ENCODE measurements at places on chromosomes 12 and 14.

- DNase-seq = no peak
Observed at GRCh38 chr12:113459981-113460380, 11.7 kb downstream of the LHX5 start.

DNA sequence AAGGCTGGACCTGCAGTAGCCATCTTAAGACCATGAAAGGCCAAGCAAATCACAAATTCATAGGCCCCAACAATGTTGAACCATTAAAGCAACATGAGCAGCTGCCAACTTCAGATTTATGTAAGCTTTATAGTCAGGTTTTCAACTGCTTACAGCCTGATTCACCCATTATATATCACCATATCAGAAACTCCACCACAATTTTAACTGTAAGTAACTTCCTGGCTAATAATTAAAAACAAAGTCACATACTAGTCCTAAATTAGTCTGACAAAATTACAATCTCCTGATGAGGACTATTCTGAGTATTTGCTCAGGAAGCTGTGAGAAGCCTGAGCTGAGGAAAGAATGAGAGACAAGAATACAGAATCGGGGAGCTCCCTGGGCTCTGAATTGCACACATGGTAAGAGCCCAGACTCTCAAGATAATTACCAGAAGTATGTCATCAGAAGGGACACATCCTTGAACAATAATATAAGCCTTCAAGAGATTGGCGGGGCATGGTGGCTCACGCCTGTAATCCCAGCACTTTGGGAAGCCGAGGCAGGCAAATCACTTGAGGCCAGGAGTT, 55.1 kb downstream of the NUMB start:
- no peak for DNase-seq

GRCh38 chr14:104366931-104367865, 212.4 kb upstream of the C14orf180 start:
- no peak for DNase-seq

DNA sequence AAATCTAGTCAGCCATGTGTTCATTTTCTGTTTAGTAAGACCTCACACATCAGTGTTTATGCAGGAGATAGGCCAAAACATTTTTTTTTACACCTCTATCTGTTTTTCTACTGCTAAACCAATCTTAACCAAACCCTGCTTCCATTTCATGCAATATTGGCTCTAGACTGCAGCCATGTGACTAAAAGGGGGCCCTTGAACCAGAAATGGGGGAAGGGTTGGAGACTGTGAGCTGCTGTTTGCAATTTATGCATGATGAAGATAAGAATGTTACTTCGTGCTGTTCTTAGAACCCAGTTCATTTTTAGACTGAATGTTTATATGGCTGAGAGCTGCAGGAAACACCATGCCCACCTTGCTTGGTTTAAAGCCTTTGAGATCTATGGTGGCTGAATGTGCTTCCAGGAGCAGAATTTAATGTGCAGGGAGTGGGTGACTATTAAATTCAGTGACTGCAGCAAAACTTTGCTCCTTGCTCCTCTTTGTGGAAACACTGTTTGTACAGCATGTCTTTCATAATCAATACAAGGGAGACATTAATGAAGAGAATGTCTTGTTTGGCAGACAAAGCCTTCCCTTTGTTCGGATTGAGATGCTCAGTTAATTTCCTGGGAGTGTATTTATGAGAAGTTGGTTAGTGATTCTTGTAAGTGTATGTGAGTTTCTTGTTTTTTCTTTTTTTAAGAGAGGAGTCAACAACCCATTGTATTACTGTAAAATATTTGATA, 53.6 kb downstream of the CHST11 start:
- no peak for DNase-seq

DNA sequence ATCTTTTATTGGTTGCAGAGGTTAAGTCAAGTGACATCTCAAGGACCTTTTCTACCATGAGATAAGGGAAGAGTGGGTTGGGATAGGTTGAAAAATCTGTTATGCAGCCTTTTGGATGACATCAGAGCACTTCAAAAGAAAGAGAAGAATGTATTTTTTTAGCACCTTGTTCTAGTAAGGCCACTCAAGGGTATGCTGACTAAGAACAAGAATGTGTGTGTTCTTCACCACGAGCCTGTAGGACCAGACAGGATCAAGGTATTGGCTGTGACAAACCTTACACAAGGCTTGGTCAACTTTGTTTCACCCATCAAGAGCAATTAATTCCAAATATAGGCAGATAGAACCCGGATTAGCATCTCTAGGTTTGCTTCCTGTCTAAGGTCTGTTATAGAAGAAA, 142.5 kb downstream of the SAMD4A start:
- DNase-seq = no peak

- no peak for DNase-seq
Observed at GRCh38 chr12:53578783-53579182, 47.4 kb downstream of the ATF7 start.

GRCh38 chr12:120051535-120051934, 62.5 kb downstream of the BICDL1 start:
- DNase-seq = no peak

Measured in stimulated activated CD4-positive, alpha-beta T cell treated with anti-CD3 and anti-CD28 coated beads, Interleukin-1b, Interleukin-23, amount 100 ng/mL, for 24 hours (primary cell).